ENCODE measurements at places on chromosomes 5 and 9.

GRCh38 chr5:143738417-143739401 is 73.3 kb upstream of the HMHB1 start:
- no peak for DNase-seq

GRCh38 chr5:176614805-176615478 is 5.0 kb upstream of the GPRIN1 start:
- DNase-seq, result no peak

- DNase-seq, result no peak
Observed at GRCh38 chr5:132206782-132207181, 20.9 kb downstream of the P4HA2 start.

GRCh38 chr9:116580853-116581252 is 106.3 kb upstream of the TRIM32 start:
- DNase-seq, result no peak

- DNase-seq, result no peak
Observed at GRCh38 chr9:94719878-94720277, 6.6 kb upstream of the AOPEP start.

DNA sequence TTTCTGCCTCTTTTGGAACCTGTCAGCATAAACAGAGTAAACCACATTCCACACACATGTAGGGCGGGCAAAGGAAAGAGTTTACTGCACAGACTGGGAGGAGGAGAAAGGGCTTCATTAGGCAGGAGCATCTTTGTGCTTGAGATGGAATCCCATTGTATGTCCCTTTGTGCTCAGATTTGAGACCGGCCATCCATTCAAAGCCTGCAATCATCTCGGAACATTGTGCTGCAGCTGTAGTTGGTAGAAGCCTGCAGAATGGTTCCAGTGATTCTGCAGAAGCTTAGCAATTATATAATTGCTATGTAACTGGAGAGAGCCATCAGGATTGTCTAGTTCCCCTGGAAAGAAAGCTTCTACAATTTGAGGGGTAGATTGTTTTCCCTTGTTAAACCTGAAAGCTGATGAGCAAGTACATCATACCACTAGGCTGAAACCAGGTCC is 16.5 kb downstream of the ZNF462 start:
- DNase-seq, result no peak

- no peak for DNase-seq
Observed at GRCh38 chr5:177509991-177510566, 453 bp upstream of the DOK3 start.

GRCh38 chr5:78546276-78546996 is 102.1 kb downstream of the LHFPL2 start:
- DNase-seq, result no peak

- DNase-seq, result no peak
Observed at GRCh38 chr5:65776441-65777141, 54.6 kb downstream of the NLN start.

DNA sequence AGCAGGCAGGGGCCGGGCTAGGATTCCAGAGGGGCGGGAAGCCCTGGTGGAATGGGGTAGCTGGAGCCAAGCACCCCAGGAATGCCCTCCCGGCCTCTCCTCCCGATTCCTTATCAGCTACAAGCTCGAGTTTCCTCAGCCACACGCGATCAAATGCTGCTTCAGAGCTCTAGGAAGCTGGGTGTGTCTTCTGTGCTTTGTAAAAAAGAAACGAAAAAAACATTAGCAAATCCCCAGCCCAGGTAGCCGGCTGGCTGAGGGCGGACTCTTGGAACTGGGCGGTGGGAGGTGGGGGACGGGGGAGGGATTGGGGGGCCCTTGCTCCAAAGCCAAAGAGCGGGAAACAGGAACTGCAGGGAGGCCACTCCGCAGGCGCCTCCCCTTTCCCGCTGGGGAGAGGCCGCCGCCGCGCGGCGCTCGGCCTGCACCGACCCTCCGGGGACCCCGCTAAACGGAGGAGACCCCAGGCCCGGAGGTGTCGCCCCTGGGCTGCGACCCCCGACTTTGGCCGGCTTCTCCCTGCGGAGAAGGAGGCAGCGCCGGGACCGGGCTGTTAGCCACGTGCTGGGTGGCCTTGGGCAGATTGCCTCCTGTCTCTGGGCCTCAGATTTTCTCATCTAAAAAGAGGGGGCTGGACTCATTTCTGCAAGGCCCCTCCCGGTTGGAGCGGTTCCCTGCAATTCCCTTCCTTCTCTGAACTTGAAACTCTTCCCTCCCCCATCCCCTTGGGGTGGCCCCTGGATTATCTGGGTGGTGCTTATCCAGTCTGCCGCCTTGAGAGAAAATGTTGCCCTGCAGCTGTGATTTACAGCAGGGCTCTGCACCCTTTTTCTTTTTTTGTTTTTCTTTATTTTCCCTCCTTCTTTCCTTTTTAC is 40.9 kb upstream of the FABP6 start:
- DNase-seq, result no peak

DNA sequence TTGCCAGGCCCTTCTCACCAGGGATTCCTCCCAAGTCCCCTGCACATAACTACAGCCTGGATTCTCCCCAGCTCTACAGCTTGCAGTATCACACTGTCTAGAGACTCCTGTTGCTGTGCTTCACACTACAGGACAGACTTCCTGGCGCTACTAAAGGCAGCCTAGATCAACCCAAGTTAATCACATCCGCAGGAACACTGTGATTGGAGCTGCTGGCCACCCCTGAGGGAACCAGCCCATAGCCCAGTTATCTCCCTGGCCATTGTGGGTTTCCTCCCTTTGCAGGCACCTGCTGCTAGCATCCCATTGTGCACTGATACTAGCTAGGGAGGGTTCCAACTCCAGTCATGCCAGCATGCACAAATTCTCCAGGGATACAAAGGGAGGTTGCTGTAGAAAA is 53.5 kb downstream of the NLN start:
- DNase-seq, result no peak

DNA sequence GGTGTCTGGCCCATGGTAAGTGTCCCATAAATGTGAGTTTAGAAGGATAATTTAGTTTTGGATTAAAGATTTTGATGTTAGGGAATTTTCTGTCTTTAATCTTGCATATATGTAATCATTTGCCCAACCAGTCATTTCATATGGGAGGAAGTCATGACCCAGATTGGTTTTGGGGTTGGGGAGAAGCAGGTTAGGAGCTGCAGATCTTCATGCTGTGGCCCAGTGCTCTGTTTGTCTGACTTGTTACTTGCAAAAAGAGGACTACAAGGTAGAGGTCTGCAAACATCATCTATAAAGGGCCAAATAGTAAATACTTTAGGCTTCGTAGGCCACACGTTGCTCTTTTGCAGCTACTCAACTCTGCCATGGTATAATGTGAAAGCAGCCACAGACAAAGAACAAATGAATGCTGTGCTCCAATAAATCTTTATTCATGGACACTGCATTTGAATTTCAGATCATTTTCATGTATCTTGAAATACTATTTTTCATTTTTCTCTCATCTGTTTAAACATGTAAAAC is 16.8 kb downstream of the OSTF1 start:
- DNase-seq, result no peak

GRCh38 chr5:110957934-110958333 is 113.6 kb upstream of the TSLP start:
- DNase-seq, result no peak

DNA sequence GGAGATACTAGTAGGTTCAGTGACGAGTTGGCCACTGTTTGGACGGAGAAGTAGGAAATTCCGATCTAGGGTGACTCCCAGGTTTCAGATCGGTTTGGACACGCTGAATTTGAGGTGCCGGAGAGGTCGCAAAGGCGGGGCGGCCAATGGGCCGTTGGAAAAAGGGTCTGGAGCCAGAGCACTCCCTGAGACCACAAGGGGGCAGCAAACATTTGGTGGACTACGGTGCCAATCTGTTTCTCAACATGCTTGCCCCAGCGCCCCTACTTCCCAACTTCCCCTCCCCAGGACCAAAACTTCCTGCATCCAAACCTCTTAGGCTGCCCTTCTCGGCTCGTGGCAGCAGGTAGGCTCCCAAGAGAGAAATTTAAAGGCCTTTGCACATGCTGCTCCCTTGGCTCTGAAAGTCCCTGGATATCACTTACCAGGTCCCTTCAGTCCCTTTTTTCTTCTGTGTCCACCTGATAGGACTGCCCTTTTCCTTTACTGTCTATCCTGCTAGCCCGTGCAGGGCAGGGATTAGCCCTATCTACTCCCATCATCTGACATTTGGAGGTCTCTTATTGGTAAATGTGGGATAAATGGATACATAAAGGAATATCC is 992 bp upstream of the RPP25L start:
- no peak for DNase-seq

GRCh38 chr5:10552183-10553143 is 11.4 kb upstream of the ANKRD33B start:
- peak; percentile 59 for DNase-seq

DNA sequence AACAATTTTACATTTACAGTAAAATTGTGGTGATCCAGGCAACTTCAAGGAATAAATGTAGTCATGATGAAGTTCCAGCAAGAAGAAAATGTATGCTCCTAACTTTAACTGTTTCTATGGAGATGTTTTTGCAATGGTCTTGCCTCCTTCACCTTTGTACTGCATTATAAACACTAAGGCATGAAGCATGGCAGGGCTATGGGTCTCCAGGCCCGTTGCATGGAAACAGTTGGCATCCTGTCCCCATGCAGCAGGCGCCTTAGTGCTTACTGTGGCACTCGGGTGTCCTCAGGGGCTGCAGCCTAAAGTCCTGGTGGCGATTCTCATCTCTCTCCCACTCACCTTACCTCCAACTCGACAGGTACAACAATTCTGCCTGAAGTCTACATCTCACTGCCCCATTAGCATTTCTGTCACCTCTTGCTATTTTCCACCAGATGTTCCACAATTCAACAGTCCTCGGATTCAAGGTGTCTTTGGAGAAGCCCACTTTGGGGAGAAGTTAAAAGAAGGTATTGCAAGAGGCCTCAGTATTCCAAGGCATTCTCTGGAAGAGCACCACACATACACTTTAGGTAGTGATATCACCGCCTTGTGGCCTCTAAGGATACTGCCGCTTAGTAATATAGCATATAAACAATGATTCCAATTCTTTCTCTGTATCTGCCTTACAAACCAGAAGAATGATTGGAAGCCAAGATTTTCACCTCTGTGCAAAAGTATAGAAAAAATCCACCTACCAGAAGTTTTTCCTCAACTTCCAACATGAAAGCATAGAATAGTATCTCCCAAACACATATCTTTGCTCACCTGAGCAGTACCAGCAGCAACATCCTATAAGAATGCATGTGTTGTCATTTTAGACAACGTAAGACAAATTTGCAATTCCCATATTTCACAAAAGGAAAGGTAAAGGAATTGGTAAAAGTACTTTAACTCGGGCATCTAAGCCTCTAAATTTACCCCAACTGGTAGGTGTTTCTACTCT is 5.1 kb downstream of the LIFR start:
- DNase-seq, result no peak

DNA sequence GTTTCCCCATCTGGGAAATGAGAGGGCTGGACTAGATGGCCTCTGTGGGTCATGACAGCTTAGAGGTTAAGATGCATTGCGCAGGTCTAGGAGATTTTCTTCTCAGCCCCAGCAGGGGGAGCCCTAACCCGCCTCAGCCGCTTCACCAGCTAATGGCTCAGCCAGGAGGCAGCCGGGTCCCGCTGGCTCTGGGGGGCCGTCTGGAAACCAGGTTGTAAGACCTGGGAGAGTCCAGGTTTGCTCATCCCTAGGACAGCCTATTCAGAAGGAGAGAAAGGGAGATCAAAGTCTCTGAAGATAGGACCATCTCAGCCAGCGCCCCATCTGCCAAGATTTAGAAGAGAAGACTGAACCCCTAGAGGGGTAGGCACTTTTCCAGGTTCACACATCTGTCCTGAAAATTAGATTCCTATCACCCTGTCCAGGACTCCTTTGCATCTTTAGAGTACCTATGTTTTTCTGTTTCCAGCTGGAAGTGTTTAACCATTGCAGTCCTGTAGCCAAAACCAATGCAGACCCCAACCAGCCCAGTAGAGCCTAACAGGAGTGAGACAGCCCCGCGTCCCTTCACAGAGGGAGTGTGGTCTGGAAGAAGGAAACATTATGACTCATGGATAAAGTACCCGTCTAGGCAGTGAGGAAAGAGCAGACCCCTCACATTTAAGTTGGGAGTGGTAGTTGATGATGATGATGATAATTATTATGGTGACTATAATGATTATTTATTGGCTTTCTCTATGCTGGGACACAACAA is 27.5 kb downstream of the SPARC start:
- DNase-seq, result peak; percentile 94

DNA sequence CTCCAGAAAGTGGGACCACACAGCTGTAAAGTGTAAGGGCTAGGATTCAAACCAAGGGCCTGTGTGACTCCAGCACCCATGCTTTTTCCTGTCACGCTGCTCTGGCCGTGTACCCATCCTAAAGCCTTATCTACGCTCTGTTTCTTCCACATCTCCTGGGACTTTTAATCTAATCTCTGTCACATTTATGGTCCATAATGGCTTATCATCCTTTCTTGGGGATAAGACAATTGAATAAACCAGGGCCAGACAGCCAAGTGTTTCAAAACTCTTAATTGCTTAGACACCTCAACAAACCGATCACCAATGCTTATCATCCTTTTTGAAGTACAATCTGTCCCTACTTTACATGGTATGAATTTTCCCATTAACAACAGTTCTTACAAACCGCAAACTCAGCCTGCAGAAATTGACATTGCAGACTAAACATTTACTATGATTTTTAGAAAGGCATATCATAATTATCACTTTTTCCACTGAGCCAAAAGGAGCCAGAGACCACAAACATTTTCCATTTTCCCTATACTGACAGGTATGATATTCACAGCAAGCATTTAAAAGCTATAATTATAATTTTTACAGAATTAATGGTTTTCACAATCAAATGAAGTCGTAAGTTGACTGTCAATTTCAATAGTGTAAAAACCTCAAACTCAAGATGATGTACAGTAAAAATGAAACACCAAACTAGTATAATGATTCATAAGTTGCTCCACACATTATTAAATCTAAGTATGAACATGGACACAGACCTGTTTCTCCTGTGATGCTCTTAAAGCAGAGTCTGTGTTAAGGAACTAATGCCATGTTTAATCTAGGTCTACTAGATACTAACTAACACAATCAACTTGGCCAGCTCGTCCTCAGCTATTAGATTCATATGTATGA is 99.5 kb downstream of the FBXW11 start:
- no peak for DNase-seq
